AG08396 (cell line): ENCODE measurements at places on chromosomes 1 and 21.

- DNase-seq = peak; percentile 7
Measured at GRCh38 chr1:181551249-181551648, 67.9 kb downstream of the CACNA1E start.

GRCh38 chr1:63328781-63329180, 6.4 kb downstream of the FOXD3 start:
- no peak for DNase-seq

DNA sequence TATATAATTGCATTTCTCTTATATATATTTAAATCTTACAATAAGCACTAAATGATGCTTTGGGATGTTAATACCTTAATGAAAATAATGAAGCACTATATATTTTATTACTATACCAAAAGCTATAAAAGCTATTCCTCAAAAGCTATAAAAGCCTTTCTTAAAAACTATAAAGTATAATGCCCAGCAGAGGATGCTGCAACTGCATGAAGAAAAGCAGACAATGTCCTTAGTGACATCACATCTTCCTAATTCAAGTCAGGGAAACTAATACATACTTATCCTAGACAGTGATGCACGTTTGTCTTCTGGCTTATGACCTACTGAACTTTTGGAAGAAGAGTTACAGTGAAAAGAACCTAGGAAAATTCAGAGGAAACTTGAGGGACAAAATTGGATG, 13.6 kb upstream of the C1orf185 start:
- no peak for DNase-seq

- no peak for DNase-seq
Measured at GRCh38 chr1:186950547-186950946, 121.8 kb downstream of the PLA2G4A start.

GRCh38 chr1:23613191-23614031, 54.1 kb upstream of the ID3 start:
- DNase-seq = no peak

- no peak for DNase-seq
Measured at GRCh38 chr1:225677350-225678124, 24.6 kb upstream of the ENAH start.

GRCh38 chr1:25787760-25788166, 12.2 kb upstream of the SELENON start:
- DNase-seq = no peak

DNA sequence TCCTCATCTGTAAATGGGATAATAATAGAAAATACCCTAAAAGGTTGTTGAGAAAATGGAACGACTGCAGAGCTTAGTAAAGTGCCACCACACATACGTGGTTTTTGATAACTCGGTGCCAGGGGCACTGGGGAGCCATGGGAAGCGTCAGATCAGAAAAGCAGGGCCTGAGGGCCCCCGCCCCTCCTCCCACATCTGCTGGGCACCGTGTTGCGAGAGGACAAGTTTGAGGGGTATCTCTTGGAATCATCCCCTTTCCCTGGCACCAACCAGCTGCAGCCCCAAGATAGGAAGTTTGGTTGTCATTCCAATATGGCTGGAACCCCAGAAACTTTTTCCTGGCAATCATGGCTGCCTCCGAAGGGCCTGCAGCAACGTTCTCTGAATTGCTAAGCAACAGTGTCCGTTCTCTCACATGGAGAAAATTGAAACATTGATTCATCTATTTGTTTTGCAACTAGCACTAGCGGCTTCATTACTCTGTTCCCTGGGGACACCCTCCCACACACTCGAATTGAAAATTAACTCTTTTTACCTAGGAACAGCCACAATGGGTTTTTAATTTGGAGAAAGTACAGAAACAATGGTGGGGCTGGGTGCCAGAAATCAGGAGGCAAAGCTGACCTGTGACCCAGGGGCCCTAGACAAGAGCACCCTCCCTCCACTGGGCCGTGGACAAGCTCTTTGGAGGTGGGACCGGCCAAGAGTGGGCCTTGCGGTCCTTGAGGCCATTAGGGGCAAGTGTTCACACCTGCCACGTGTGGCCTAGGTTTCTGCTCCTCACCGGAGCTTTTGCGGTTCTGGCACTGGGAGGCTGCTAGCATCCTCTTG, 190.0 kb upstream of the VAMP3 start:
- no peak for DNase-seq

DNA sequence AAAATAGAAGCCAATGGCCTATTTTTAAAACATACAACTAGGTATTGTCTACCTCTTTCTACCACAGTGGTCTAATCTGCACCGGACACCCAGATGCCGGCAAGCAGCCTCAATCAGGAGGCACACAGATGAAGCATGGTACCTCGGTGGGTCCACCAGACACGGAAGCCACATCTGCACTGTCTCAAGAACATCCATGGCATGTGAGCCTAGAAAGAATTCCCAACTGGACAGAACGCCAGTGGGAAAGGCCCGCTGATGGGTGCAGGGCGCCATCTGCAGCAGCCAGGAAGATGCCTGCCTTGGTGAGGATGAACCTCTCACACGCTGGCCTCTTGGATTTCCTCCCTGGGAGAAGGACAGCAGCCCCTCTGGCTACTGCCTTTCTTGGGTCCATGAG, 79.5 kb downstream of the MRPL37 start:
- DNase-seq = no peak

DNA sequence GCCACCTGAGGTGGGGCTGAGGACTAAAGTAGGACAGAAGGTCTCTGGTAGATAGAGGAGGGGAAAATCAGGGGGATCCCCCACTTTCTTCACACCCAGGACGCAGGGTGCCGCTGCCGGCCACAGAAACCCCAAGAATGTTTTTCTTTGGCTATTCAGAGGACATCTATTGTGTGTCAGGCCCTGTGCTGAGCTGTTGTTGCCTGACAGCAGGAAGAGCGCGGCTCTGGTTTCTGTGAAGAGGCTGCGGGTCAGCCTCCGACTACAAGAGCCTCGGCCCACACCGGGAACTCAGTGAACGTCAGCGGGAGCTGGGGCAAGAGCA, 407 bp upstream of the PIGV start:
- DNase-seq = peak; percentile 34

DNA sequence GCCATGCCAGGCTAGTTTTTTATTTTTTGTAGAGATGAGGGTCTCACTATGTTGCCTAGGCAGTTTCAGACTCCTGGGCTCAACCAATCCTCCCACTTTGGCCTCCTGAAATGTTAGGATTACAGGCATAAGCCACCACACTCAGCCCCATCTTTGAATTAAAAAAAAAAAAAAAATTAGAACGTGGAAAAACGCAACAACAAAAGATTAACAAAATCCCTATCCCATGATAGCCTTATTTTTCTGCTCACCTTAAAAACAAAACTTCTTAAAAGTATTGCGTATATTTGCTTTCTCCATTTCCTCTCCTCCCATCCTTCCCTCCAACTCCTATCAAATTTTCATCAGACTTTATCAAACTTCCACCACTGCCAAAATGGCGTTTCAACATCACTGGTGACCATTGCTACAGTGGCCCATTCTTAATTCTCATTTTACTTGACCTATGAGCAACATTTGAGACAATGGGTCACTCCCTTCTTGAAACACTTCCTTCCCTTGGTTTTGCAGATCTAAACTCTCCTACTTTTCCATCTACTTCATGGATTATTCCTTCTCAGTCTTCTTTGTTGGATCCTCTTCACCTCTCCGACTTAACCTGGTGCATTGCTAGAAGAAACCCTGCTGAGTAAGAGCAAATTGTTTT, 579 bp upstream of the ZNF684 start:
- DNase-seq = no peak

DNA sequence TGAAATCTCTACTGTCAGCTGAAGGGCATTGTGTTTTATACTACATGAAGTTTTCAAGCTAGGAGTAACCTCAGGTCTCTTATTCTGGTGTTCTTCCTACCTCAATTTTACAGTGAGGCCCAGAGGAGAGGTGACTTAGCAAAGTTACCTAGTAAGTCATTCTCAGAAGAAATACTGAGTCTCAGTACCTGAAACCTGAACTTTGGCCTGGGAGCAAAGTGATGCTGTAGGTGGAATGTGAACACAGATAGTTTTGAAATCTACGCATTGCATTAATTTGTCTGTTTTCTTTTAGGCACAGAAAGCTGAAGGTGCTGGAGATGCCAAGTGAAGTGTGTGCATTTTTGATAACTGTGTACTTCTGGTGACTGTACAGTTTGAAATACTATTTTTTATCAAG, 2.6 kb downstream of the HMGN2 start:
- no peak for DNase-seq

DNA sequence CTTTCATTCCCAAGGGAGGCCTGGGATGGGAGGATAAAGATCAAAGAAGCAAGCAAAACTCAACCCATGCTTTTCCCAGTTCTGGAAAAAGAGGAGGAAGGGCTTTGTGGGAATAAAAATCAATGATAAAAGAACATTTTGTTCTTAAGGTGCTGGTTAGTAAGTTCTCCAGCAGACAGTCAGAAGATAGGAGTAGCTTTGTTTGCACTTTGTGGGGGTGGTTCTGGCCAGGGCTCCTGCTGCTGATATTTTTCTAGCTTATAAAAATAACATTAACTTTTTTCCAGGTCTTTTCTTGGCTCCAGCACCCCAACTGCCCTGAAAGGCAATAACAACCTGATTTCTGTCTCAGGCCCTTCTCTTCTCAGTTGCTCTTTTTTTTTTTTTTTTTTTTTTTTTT, 220.0 kb downstream of the FGGY start:
- DNase-seq = no peak

DNA sequence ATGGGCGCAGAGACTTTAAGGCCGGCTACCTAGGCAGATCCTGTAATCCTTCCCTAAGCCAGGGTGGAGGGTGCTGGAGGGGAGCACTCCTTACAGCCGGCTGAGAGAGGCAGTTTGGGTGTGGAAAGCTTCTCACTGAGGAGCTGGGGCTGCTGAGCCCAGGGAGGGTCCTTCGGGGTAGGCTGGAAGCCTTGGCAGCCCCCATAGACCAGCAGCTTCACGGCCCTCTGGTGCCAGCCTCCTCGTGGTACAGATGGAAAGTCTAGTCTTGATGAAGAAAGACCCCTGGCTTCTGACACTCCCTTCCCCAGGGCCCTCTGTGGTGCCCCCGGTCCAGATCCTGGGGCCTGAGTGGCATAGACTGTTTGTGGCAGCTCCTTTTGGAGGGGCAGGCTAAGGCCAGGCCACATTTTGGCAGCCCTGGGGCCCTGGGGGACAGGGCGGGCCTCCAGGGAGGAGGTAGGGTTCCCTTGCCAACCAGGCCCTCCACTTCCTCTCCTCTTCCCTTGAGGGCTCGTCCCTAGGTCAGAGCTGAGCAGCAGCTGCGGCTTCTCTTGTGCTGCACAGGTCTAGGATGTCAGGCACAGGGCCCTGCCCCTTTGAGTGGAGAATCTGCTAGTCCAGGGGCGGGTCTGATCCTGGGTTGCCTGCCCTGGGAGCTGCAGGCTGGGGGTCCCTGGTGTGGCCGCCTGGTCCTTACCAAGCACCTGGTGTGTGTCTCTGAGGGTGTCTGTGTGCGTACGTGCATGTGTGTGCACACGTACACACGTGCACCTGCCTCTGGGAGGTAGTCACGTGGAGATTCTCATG, 4.8 kb downstream of the AMPD2 start:
- DNase-seq = no peak

DNA sequence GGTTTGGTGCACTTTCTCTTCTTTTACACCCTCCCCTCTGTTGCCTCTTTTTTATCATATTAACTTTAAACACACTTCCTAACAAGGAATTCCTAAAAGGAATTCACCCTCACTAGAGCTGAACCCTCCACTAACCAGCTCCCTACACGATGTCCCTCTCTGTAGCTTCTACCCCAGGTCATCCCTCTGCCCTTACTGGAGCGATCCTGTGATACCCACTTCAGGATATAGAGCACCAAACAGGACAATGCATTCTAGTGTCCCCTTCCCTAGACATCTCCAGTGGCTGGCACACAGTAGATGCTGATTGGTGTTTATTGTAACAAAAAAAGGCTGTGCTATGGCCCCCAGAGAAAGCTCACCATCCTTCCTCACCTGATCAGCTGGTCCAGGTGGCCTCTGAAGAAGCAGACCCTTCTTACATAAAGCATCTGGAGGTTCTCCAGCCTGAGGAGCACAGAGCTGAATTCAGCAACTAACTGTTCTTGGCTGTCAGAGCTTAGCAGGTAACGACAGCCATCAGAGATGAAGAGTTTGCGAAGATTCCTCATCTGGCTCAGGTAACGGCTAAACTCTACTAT, 1.4 kb downstream of the PRAMEF18 start:
- DNase-seq = no peak

GRCh38 chr1:42817440-42817767, 207 bp upstream of the SVBP start:
- DNase-seq = no peak

DNA sequence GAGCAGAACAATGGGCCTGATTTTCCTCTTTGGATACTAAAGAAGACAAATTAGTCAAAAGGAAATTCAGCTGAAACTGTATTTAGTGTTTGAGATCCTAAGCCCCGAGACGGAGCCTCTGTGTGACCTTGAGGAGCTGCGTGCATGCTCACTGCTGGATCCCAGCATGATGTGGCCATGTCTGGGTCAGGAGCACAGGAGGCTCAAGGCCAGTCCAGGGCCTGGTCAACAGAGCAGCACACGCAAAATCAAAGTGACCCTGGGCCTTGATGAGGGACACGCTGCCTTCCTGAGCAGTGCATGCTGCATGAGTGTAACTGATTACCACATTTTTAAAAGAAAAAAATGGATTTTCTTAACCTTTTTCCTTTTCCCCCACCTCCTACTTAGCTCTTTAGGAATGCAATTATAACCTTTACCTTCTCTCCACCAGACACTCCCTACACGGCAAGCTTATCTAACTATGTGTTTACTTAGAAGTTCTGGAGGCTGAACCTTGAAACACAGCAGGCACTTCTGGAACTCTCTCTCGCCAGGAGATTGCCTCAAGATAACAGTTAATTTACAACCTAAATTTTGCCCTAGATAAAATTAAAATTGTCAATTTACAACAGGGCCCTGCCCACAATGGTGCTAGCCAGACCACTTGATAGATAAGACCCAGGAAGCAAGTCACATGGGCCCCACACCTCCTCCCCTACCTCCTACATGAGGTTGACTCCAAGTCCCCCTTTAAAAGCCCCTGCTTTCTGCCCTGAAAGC, 144.6 kb downstream of the LRIG2 start:
- DNase-seq = no peak

GRCh38 chr1:76799700-76800099, 67.6 kb upstream of the ST6GALNAC5 start:
- no peak for DNase-seq

DNA sequence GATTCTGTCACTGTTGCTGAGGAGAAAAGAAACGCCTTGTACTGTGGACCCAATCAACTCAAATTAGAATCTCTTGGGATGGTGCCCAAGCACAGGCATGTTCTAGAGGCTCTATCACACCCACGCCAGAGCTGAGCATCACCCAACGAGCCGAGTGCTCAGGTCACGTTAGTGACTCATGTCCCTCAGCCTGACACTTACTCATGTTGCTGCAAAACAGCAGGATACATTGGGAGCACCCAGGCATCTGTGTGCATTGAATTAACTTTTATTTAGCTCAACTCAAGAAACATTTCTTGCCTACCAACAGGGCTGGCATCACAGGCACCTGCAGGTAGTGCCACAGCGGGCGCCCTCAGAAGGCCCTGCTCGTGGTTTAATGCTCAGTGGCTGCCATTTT, 149.8 kb downstream of the ETS2 start:
- peak; percentile 60 for DNase-seq
